Spinal cord (tissue), 10 donors: ENCODE measurements at places on chromosomes 7 and 10.

- DNase-seq: peak; percentile 48
These were observed 85.6 kb upstream of the CAPZA2 start for GRCh38 chr7:116776610-116777289.

DNA sequence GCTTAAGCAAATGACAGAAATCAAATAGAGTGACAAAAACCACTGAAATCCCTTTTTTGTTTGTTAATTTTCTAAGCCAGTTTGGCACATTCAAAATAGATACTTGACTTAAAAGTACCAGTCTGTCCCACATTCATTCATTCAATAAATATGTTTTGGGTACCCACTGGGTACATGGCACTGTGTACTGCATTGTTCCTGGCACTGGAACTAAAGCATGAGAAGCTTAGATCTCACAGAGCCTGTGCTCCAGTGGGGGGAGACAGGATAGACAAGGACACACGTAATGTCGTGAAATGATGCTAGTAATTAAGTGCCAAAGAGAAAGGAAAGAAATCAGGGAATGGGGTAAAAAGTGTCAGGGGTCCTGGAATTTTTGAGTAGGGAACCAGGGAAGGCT, 13.0 kb downstream of the MTURN start:
- no peak for DNase-seq

DNA sequence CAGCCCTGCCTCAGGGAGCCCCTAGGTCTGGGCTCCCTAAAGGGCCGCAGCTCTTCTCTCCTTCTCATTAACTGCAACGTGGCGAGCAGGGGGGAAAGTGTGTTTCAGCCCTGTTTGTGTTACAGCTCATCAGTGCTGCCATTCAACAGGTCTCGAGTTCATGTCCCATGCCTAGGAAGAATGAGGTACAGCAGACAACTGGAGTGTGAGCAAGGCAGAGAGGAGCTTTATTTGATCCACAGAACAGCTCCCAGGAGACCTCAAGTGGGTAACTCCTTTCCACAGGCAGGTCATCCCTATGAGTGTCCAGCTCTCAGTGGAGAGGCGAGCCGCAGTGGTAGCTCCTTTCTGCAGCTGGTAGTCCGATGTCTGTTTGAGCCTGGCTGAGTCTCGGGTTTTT, 313.1 kb downstream of the AUTS2 start:
- no peak for DNase-seq

DNA sequence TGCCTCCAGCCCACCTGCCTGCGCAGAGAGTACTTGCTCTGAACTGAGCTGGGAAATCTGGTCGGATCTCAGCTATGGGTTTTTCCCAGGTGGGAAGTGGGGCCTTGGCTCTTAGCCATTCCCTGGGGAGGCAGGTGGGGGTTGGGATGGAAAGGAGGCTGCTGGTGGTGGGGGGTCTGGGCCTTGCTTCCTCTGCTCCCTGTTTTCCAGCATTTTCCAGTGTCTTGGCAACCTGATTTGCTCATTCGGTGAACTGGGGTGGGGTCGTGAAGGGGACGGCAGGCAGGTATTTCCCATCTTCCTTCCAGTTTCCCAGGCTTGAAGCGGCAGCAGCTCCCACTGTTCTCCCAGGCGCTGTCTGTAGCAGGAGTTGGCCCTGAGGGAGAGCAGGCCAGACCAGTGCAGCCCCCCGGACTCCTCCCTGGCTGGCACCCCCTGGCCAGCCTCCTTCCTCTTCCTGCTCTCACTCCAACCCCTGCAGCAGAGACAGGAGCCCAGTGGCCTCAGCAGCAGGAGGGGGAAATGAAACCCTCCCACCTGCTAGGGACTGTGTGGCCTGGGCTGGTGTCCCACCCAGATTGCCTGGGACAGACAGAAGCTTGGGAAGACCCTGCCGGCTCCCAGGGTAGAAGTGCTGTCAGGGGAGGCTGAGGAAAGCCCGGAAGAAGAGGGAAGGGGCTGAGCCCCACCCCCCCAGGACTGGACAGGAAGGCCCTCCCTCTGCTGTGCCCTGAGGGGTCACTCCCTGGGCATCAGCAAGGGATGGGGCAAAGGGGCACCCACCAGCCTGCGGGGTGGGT, 6.6 kb downstream of the TRIM8 start:
- no peak for DNase-seq
